HFF-Myc (cell line): ENCODE measurements at places on chromosomes 5 and 9.

DNA sequence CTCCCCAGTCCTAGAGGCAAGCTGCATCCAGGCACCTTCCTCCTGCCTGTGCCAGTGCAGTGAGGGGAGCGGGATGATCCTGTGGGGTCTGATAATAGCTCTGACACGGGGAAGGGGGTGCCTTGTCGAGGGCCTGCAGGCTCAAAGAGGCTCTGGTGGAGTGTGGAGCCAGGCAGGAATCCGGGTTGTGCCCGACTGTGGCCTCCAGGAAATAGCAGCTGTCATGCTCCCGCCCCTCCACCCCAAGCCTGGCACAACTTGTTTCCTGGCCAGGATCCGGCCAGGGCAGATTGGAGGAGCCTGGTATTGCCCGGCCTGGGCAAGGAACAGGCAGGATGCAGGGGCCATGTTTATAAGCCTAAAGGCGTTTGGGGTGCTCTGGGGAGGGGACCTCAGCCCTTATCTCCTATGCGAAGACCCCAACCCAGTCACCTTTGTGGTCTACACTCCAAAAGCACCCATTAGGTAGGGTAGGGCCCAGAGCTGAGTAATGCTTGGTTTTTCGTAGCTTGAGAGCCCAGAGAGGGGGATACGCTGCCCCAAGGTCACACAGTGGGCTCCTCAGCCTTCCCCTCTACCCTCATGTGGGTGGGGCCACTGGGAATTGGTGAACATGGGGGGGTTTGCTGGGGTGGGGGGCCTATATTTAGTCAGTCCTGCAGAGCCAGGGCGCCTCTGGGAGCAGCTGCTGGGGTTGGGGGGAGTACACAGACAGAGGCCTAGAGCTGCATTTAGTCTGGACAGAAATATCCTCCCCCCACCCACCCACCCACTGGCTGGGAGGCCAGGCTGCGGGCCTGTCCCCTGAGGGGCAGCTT lies 12.2 kb downstream of the CXXC5 start:
- DNase-seq, result no peak

- no peak for DNase-seq
These were observed 7.7 kb downstream of the PAX5 start for GRCh38 chr9:37026113-37026930.

GRCh38 chr5:112418659-112419163 lies 366 bp downstream of the EPB41L4A start:
- no peak for DNase-seq

GRCh38 chr9:23702311-23702922 lies 123.6 kb downstream of the ELAVL2 start:
- no peak for DNase-seq

GRCh38 chr5:56415356-56415765 lies 182.2 kb upstream of the ANKRD55 start:
- DNase-seq, result no peak

GRCh38 chr9:78009186-78009585 lies 22.4 kb downstream of the GNAQ start:
- DNase-seq, result no peak

GRCh38 chr9:19441730-19442129 lies 32.9 kb downstream of the ACER2 start:
- DNase-seq, result no peak
